ENCODE measurements at places on chromosomes 16 and 17.

DNA sequence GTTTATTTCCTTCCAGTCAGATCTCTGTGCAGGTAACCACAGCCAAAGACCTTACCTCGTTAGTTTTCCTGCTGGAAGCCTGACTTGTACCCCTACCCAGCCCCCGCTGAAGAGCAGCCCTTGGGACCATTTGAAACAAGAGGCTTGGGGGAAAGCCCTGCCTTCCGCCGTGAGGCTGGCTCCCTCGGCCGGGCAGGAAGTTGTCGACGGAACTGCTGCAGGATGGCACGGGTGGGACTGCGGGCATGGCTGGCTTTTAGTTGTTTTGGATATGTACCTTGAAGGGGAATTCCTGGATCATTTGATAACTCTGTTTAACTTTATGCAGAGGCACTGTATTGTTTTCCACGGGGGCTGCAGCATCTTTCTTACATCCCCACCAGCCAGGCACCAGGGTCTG, 49.0 kb upstream of the ENDOV start:
- DNase-seq: no peak

GRCh38 chr17:51230306-51230705, 29.5 kb downstream of the MBTD1 start:
- no peak for DNase-seq

DNA sequence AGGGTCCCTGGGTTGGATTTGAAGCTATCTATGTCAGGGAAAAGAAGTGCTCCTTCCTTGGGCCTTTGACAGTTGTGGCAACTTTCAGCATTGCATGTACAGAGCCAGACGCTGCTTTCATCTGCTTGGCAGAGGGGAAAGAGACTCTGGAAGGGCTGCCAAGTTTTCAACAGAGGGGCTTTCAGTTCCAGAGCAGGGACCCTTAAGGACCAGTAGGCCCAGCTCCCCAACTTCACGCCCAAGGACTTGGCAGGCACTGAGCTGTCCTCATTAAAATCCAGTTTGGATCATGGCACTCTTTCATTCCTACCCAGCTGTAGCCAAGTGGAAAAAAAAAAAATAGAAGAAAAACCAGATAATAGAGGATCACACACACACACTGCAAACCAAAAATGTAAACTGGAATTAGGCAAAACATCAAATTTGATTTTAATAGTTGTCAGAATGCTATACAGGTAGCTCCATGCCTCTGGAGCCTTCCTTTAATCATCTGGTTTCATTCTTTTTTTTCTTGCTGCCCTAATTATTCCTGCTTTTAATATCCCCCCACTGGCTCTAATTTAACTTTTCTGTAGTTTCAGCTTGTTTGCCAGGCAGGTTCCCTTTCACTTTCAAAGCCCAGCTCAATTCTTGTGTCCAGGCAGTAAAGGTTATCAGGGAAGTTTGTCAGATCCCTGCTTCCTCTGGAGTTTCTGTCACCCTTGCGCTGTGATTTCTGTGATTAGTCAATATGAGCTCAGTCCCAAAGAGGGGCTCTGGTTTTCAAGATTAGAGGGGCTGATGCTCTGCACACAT, 702.6 kb upstream of the CDH8 start:
- no peak for DNase-seq

- no peak for DNase-seq
These were observed 54.2 kb downstream of the LDHD start for GRCh38 chr16:75062135-75062975.

- DNase-seq: no peak
These were observed 211.4 kb downstream of the BCAS3 start for GRCh38 chr17:60888812-60889709.

DNA sequence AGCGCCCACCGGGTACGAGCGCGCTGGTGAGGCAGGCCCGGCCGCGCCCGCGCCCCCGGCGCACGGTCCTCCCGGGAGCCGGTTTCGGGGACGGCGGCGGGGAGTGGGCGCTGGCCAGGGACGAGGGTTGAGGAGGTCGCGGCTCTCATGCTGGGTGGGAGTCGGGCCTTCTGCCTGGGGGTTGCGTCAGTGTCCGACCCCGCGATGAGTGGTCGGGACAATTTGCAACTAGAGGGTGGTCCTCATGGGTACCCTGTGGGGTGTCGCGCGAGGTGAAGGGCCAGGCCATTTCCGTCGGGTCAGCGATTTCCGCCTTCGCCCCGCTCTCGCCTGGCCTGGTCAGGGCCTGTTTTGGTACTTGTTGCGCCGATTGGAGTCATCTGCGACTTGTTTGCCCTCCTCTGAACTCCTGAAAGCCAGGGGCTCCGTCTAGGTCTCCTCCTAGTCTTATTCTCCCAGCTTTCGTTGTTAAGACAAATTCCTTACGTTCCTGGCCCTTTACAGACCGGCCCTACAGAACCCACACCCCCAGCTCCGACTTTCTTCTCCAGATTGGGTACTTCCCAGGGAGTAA, 14.9 kb downstream of the NAA60 start:
- DNase-seq: no peak
